ENCODE measurements at places on chromosomes 1 and 21.

GRCh38 chr1:222278501-222278900 lies 269.4 kb downstream of the HHIPL2 start:
- DNase-seq = no peak

DNA sequence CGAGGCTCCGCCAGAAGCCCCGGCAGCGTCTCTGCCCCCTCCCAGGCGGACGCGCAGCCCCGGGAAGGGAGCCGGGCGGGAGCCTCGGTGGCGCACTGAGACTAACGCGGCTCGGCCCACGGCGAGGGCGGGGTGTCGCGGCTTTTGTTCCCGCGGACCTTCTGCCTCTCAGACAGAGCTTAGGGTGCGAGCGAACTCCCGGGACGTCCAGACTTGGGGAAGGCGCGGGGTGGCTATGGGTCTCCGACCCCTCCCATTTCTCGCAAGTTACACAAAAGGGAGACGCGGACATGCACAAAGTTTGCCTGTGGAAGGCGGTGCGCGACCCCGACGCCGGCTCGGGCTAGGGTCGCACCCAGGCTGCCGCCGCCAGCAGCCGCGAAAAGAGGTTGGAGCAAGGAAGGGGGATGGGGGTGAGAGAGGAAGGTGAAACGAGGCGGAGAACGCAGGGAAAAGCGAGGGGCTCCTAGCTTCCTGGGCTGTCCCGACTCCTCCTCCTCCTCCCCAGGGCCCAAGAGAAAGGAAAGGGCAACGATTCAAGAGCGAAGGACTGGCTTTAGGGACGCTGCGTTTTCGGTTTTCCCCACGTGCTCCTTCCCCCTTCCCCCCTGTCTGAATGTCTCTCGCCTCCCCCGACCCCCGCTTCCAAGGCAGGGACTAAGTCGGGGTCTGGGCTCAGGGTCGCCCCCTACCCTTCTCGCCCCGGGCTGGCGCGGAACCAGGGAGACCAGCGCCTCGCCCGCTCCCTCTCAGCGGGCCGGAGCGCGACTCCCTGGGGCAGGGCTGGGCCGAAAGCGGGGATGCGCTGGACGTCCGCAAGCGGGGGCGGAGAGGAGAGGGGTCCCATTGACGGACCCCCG lies 729 bp downstream of the APP start:
- peak; percentile 42 for DNase-seq

- no peak for DNase-seq
Observed at GRCh38 chr1:84715342-84716019, 25.2 kb upstream of the SSX2IP start.

GRCh38 chr1:13803546-13804239 lies 103.7 kb downstream of the PRDM2 start:
- no peak for DNase-seq

DNA sequence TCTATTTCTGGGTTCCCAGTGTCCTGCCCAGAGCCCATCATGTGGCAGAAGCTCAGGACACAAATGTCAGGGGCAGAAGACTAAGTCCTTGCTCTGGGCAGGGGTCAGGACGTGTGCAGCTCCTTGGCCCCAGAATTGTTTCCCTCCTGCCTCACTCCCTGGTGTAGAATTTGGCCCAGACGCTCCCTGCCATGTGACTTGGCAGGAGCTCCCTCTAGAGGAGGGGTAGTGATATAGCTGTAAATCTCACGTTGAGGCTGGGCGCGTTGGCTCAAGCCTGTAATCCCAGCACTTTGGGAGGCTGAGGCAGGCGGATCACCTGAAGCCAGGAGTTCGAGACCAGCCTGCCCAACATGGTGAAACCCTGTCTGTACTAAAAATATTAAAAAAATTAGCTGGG lies 91.2 kb downstream of the UBIAD1 start:
- no peak for DNase-seq

DNA sequence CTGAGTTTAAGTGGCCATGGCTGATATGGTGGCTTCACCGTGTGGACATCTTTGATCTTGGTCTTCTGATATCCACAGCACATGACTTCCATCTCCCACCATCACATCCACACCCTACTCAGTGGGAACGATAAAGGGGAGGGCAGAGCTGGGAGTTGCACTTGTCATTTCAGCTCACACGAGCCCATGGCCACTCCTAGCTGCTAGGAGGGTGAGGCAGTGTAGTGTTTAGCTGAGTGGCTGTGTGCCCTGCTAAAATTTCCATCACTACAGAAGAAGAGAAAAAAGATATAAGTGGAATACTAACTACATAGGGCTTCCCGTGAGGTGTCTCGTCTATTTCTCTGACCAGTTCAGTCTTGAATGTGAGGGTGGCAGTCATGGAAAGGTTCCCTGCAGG lies 123.3 kb upstream of the EDN2 start:
- DNase-seq = no peak

DNA sequence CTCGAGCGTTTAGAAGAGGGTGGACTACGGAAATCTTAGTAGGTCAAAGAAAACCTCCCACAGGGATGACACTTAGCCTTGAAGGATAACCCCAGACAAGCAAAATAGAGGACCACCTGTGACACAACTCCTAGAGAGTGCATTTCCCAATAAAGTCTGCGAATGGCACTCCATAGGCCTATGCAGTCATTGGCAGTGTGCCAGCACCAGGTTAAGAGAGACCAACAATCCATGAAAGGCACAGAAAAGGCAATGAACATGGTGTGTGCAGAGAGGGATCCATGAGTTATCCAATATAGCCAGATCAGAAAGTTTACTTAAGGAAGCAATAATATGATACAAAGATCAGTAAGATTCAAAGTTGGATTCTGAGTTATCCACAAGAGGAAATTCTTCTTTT lies 45.2 kb upstream of the FMO2 start:
- DNase-seq = no peak

DNA sequence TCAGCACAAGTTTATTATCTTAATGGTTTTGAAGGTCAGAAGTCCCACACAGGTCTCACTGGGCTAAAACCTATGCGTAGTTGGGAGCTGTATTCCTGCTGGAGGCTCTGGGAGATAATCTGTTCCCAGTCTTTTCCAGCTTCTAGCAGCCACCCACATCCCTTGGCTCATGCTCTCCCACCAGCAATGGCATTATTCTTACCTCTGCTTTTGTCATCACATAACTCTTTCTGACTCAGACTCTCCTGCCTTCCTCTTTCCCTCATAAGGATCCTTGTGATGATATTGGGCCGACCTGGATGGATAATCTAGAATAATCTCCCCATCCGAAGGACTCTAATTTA lies 122.2 kb upstream of the PRDX6 start:
- DNase-seq = no peak

DNA sequence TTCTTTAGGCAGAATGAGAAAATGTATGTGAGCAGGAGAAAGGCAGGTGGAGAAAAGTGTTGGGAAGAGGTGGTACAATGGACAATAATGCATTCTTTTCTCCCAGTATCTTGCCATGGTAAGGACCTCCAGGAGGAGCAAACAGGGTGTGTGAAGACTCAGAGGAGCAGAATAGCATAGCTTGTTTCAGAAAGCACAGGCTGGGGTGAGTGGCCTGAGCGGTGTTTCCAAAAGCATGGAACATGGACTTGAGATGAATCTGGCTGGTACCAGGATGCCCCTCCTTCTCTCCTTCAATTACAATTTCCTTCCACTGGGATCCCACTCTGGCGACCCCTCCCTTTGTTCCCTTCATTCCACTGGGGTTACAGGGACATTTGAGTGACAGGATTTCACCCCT lies 123.4 kb upstream of the TNR start:
- no peak for DNase-seq

DNA sequence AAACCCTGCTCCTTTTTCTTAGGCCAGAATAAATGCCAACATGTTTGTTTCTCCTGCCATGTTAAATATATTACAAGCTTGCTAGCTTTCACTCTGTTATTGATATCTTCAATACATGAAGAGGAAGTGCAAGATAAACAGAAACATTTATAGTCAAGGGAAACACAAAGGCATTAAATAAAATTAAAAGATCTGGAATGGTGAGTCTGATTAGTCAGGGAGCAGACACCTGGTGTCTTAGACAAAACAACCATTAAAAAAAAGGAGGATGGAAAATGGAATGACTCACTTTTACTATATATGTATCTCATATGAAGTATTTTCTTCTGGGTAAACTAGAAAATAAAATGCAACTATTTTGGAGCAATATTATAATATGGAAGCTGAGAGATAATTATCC lies 123.3 kb downstream of the SMYD3 start:
- DNase-seq = no peak

GRCh38 chr1:71089536-71090270 lies 8.9 kb upstream of the ZRANB2 start:
- DNase-seq = no peak

GRCh38 chr1:64686828-64687724 lies 57.8 kb upstream of the RAVER2 start:
- DNase-seq = no peak

GRCh38 chr1:2602866-2603520 lies 16.4 kb downstream of the PRXL2B start:
- DNase-seq = no peak

DNA sequence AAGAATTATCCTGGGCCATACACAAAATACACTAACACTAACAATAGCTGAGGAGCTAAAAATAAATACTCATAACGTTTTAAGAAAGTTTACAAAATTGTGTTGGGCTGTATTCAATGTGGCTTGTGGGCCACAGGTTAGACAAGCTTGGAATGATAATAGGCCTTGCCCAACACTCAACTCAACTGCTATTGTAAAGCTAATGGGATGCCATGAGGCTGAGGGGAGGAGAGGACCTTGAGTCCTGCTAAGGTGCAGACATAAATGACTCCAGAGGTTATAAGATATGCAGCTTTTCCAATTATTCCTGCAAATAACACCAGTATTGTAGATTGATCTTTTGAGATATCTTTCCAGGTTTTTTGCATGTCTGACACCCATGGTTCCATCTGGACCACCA lies 97.0 kb downstream of the FCRL5 start:
- DNase-seq = no peak

GRCh38 chr21:42089093-42089631 lies 18.0 kb downstream of the UMODL1 start:
- DNase-seq = no peak

DNA sequence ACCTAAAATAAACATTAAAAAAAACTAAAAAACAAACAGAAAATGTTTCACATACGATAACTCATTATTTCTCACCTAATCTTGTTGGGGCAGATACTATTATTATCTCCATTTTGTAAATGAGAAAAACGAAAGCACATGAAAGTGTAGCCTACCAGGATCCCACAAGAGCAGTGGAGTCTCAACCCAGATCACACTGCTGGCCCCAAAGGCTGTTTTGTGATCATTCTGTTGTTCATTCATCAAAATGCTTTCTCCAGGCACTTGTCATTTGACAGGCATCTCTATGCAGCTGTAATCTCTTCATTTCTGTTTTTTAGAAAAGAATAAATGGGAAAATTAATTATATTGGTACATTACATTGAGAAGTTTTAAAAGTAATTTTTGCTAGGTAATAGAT lies 67.5 kb downstream of the AK5 start:
- DNase-seq = no peak

DNA sequence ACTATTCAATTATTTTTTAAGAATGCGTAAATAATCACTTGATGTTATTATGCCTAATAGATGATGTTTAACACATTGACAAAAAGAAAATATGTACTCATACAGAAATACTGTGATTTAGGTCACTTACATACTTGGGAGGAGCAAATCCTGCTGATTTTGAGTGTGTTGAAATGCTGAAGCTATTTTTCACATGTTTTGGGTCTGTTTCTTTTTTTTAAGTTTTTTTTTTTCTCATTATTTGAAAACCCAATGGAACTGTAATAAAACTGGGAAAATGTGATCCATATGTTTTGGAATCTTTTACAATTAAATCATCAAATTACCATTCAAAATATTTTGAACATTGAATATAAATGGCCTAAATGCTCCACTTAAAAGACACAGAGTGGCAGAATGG lies 366.2 kb upstream of the ADAMTS5 start:
- no peak for DNase-seq

DNA sequence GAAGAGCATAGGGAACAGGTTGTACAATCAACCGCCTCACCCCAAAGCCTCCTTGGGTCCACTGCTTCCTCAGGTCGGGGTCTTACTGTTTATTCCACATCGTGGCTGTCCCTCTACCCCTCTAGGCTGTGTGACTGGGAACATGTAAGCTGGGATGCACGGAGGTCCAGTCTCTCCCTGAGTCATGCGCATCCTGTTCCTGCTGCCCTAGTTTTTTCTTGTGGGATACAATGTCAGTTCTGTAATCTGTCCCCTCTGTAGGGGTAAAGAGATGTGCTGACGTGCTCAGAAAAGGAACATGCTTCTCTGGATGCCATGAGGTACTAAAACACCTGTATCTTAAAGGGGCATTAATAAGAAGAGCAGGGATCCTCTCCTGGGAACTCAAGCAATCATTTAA lies 66.2 kb downstream of the SLC45A1 start:
- DNase-seq = no peak

DNA sequence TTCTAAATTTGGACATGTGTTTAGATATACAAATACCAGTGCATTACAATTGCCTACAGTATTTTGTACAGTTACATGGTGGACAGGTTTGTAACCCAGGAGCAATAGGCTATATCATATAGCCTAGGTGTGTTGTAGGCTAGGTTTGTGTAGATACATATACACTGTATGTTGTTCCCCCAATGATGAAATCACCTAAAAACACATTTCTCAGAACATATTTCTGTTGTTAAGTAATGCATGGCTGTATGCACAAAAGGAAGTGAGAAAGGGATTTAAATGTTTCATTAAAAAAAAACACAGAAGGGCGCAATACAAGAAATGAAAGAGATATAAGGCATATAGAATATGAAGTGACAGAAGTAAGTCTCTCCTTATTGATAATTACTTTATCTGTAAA lies 32.0 kb downstream of the S100B start:
- no peak for DNase-seq

DNA sequence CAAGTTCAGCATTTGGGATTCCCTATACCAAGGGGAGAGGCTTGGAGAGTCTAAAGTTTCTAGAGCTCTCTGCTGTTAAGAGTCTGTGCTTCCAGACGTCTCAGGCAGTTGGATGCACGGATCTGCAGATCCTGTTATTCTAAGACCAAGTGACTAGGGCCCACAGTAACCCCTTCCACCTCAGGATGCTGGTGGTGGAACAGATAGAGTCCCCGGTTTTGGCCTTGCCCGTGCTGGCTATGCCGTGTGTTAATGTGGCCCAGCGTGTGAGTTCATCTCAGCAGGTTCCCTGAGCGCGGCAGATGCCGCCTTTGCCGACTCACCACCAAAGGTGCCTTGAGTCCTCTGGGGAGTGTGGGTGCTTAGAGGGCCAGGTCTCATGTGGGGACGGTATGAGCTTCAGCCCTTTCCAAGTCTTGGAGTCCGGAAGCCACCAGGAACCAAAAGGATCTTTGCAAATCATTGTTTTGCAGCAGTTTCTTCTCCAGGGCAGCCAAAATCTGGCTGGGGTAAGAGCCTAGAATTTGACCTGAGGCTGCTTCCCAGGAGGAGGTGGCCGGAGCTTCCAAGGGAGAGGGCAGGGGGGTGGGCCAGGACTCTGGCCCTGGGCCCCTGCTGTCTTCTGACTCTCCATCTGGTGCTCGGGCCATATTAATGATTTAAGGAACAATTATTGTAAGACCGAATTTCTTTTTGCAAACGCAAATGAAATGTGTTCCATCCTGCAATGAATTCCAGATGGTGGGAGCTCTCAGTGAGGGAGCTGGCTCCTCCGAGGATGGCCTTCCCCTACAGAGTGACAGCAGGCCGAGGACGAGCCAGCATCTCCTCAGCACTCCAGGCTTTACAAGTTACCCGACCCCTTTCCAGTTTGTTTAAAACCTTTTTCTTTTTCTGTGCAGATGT lies 205.7 kb downstream of the FOXD2 start:
- DNase-seq = no peak

Data from stimulated activated CD4-positive, alpha-beta T cell treated with anti-CD3 and anti-CD28 coated beads, Interleukin-15, amount 100 ng/mL, for 48 hours (primary cell).